Muscle of leg (tissue), 16 donors: ENCODE measurements at places on chromosomes 4 and X. TPM values are rescaled to one million over a fixed set of nuclear protein-coding genes. Genes with fewer than 3 reads are reported as not detected.

Gene POF1B
- 0.04 TPM for total RNA-seq

DNA sequence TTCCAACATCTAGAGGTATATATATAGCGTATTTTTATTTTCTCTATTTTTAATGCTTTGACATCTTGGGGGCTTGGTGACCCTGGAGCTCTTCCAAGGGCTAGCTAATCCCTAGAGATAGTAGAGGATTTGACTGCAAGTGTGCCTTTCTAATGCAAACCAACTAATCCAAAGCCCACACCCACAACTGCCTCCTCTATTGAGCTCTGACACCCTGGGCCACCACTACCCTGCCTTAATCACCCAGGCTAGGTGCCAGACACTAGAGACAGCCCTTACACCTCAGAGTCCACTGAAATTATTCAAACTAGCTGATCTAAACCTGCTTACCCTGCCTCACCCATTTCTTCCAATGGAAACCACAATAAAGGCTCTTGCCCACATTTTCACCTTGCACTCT is 69.6 kb upstream of the ATXN3L start:
- DNase-seq: no peak

Gene XG
- 3.7 TPM for total RNA-seq

DNA sequence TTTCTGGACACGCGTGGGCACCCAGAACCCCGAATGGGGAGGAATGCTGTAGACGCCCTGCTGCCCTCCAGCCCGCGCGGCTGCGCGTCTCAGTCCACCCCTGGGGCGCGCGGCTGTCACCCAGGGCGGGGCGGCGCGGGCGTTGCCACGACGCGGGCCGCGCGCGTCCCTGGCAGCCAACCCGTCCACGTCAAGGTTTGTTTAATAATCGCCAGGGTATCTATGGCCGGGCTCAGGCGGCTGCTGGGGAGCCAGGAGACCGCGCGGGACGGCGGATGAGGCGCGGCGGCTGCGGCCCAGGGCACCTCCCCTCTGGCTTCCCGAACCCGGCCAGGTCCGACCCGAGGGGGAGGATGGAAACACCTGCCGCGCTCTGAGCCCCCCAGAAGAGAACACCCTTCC is at the start of gene SPATA18:
Gene SPATA18 (plus strand): TSS at position 92 of the 402 bp plus-strand sequence. CDS start 401 bp downstream, outside the sequence.
- DNase-seq: peak; percentile 33

GRCh38 chrX:129945131-129945530 is 37.3 kb upstream of the BCORL1 start:
- no peak for DNase-seq

DNA sequence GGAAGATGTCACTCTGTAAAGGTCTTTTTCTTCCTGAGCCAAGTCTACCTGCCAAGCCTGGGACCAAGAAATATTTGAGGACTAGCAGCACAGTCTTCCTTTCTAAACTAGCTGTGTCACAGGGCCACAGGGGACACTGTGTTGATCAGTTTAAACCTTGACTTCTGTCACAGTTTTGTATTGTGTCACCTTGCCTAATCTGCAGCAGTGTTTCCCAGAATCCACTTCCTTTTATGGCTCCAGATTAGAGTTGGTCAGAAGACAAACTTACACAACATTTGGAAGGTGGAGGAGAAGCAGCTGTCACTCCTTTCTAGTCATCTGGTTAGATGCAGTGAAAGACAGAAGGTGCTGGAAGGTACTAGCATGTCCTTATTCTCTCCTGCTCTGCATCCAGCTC is 143.1 kb upstream of the BCOR start:
- no peak for DNase-seq

Gene MAGEB2
- total RNA-seq: not detected

GRCh38 chr4:29043411-29043810 is 1676.8 kb upstream of the PCDH7 start:
- DNase-seq: peak; percentile 85

DNA sequence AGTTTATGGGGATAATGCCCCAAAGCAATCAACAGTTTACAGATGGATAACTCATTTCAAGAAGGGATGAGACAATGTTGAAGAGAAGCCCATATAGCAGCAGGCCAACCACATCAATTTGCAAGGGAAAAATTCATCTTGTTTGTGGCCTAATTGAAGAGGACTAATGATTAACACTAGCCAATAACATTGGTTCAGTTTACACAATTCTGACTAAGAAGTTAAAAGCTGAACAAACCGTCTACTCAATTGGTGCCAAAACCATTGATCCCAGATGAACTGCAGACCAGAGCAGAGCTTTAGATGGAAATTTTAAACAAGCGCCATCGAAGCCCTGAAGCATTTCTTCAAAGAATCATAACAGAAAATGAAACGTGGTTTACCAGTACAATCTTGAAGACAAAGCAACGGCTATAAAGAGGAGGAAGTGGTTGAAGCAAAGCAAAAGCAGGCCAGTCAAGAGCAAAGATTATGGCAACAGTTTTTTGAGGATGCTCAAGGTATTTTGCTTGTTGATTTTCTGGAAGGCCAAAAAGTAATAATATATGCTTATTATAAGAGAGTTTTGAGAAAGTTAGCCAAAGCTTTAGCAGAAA is 20.5 kb upstream of the BLTP1 start:
- no peak for DNase-seq

DNA sequence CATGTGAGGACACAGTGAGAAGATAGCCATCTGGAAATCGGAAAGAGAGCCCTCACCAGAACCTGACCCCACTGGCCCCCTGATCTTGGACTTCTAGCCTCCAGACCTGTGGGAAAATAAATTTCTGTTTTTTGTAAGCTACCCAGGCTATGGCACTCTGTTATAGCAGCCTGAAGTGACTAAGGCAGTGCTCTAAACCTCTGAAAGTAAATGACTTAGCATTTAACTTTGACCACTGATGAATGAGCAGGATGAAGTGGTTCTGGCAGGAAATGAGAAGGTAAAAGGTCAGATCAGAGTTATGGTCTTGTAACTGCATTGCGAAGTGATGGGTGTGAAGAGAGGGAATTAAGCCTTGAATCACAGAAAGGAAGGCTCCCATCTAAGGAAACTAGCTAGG is 17.0 kb downstream of the GPAT3 start:
- no peak for DNase-seq

DNA sequence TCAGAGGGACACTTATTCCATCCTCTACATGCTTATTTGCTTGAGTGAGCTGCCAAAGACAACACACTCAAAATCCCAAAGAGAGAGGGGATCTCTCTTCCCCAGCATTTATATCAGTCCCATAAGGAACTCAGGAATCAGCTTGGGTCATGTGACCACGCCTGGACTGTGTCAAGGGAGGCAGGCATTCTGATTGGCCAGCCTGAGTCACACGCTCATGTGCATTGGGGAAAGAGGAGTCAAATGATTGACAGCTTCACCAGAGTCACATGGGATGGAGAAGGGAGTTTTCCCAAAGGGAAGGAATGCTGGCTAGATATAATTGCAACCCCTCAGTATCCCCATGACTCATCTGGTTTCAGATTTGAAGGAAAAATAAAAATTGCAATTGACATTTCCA is 49.0 kb downstream of the RWDD4 start:
- DNase-seq: no peak
